Activated gamma-delta T cell treated with anti-CD3 and anti-CD28 coated beads, Interleukin-2, amount 50 U/mL, for 16 hours (primary cell): ENCODE measurements at places on chromosomes 5 and 9.

GRCh38 chr5:35794328-35794619, 62.4 kb upstream of the IL7R start:
- DNase-seq = no peak

DNA sequence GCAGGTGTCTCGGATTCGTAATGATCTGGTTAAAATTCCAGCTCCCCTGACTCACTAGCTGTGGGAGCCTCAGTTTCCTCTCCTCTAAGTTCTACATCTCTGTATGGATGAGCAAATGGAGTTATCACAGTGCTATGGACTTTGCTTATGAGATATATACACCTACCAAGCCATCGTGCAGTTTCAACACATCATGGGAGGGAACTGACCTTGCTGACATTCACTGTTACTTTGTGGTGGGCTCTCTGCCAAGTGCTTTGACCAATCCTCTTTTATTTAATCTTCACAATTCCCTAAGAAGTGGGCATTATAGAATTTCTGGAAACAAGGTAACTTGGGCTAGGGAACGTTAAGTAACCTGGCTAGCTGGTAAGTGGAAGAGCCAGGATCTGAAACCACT, 70.2 kb downstream of the PTPN3 start:
- DNase-seq = no peak

- no peak for DNase-seq
Measured at GRCh38 chr5:180844858-180845257, 16.2 kb downstream of the ZFP62 start.

- DNase-seq = no peak
Measured at GRCh38 chr9:109735801-109736200, 44.2 kb upstream of the PALM2AKAP2 start.

DNA sequence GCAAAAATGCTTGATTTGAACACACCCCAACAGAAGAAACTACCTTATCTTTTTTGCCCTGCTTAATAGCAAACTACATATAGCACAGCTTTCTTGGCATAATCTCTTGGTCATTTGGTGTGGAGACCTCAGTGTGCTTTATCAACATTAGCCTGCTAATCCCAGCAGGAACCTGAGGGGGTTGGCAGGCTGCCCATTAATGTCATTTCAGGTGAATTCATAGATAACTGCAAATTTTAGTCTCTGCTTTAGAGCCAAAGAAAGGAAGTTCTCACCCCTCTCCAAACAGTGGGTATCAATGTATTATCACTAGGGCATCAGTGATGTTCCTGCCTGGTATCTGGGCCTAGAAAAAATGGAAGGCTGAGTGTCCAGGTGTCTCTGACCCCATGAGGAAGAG, 489.0 kb downstream of the NTRK2 start:
- no peak for DNase-seq

DNA sequence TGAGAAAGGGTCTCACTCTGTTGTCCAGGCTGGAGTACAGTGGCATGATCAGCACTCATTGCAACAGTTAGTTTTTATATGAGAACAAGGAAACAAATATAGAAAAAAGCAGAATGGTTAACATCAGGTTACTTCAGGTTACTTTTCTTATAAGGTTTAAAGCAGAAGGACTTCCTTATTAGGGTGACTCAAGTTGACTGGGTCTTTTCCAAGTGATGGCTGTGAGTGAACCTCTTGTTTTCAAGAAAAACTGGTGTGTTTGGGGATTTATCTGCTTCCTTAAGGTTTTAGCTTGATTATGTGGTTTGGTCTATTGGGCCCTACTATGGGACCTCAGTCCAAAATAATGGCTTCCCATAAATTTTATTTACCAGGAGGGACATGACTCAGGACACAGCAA, 99.2 kb downstream of the ARRDC3 start:
- no peak for DNase-seq

DNA sequence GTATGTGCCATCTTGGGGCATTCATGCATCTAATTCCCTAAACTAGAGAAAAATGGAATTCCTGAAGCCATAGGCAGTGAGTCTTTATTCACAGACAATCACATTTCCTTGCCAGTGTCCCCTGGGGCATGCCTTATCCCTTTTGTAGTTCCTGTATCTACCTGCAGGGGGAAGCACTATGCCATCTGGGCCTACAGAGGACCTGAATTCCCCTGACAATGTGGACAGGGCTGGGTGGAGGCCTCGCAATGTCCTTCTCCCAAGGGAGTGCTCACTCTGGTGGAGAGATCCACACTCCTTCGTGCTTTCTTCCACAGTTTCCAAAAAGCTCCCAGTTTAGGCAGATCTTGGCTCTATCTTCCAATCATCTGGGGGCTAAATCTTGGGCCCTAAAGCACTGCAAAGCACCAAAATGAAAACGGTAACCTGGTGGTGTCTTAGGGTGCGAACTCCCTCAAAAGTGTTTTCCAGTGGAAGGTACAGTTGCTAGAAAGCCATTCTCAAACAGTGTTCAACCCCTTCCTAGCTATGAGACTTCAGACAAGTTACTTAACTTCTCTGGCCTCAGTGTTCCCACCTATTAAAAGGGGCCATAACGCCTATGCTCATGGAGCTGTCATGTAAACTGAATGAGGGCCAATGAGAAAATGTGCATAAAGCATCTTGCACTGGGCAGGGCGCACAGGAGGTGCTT, 17.5 kb downstream of the WHRN start:
- peak; percentile 47 for DNase-seq

DNA sequence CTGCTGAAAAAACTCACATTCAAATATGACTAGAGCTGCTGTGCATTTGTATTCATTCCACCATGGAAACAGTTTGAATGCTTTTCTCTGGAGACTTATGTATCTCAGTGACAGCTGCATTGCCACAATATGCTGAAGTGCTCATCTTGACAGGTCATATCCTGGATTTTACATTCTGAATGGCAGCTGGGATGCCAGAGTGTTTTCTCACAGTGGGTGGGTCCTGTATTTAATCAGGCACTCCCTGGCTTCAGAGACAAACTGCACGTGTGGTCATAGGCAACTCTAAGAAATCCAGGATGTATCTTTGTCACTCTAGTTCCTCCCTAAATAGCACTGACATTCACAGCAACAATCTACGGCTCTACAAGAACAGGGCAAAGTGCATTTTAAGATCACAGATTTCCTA, 75.6 kb downstream of the ST8SIA4 start:
- DNase-seq = no peak

GRCh38 chr5:160466889-160467554, 45.4 kb downstream of the PTTG1 start:
- DNase-seq = no peak

DNA sequence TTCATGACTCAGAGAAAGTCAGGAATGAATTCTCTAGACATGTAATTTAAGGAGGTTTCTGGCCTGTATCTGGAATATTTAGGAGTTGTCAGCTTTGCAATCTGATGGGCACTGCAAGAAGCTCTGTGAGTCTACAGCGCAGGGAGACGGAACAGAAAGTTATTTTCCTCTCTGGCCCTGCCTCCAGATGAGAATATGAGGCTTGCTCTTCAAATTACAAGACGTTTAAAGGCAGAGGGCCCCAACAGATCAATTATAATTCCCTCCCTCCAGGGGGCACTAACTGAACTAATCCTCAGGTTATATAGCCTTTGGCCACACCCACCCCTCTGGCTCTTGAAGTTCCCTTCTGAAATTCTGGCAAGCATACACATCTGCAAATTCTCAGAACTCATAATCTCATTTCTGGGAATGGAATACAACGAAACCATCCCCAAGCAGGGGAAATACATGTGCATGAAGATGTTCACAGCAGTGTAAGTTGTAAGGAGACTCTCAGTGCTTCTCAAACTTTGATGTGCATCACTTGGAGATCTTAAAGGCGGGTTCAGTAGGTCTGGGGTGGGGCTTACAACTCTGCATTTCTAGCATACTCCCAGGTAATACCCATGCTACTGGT, 307.6 kb downstream of the CWC27 start:
- DNase-seq = peak; percentile 24

- DNase-seq = no peak
Measured at GRCh38 chr9:95032580-95033341, 284.7 kb downstream of the FANCC start.

DNA sequence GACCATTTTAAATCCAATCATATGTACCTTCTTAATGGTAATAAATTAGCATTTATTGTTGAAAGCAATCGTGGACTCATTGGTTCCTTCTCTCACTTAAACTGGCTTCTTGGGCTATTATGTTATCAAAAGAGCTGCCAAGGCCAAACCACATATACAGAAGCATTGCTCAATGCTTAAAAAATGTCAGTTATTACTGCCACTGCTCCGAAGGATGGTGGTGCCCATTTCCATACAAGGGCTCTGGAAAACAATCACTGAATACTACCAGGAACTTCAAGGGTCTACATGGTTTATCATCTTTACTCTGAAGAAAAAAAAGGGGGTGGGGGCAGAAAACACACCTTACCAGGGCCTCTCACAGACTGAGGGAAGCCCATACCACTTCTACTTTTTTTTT, 104.3 kb downstream of the GNAQ start:
- DNase-seq = no peak
